ENCODE measurements at places on chromosomes 12 and 14.

DNA sequence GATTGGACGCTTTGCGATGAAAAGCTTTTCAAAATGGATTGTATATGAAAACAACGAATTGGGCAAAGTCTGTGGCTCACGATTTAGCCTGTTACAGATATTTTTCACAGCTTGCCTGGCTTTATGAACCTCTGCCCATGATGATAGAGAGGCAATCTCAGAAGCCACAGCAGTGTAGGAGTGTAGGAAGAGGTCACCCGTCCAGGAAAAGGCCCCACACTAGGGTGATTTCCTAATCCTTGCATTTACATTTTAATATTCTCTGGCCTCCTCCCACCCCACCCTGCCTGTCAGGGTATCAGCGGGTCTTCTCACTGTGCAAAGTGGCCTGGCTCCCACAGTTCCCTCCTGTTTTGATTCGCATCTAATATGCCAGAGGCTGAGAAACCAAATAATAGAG is 81.8 kb upstream of the FOXN3 start:
- no peak for DNase-seq

- DNase-seq, result no peak
Observed at GRCh38 chr14:22535126-22535525, 53.9 kb downstream of the DAD1 start.

- DNase-seq, result no peak
Observed at GRCh38 chr14:67276131-67276530, 34.9 kb downstream of the PALS1 start.

DNA sequence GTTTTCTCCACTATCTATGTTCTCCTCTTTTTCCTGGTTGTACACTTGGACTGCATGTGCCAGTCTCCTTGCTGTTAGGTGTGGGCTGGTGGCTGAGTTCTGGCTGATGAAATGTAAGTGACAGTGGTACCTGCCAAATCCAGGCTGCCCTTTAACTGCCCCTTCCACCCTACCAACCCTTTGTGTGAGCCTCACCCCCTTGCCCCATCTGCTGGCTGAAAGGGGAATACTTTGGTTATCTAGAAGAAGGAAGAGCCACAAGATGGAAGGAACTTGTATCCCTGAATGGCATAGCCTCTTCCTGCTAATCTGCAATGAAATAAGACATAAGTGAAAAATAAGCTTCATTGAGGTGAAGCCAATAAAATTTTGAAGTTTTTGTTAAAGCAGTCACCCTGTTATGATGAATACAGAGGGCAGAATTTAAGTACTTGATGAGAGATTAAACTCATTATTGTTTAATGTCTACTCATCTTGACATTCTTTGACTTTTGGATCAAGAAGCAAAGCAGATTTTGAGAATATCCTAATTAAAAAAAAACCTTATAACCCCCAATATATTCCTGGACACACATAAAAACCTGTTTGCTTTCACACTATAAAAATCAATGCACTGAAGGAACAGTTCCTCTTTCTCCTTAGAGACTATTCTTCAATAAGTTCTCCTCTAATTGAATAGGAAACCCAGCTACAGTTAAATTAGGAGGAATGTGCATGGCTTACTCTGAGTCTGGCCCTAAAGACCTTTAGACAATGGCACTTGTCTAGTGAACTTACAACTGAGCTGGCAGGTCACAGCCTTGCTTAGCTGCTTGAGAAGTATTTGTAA is 262.6 kb upstream of the BTG1 start:
- DNase-seq, result peak; percentile 41

- DNase-seq, result no peak
Observed at GRCh38 chr14:59241121-59241520, 52.7 kb downstream of the DAAM1 start.

DNA sequence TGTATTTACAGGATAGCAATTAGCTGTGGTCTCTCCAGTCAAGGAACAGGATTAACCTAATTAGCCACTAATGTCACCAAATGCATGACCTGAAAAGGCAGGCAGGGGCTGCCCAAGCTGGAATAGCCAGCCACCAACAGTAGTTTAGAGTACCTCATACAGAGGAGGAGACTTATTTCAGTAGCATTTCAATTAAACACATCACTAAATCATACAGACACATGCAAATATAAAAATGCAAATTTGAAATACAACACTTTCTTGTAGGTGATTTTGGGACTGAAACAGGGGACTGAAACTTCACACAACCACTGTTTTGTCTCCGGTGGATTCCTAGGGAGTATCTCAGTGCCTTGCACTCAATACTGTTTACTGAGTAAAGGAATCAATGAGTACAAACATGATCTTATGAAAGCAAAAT is 636 bp upstream of the IFNG-AS1 start:
- no peak for DNase-seq

- no peak for DNase-seq
Observed at GRCh38 chr12:53712059-53712643, 15.1 kb downstream of the CALCOCO1 start.

GRCh38 chr14:69559581-69560011 is 15.1 kb downstream of the CCDC177 start:
- no peak for DNase-seq

DNA sequence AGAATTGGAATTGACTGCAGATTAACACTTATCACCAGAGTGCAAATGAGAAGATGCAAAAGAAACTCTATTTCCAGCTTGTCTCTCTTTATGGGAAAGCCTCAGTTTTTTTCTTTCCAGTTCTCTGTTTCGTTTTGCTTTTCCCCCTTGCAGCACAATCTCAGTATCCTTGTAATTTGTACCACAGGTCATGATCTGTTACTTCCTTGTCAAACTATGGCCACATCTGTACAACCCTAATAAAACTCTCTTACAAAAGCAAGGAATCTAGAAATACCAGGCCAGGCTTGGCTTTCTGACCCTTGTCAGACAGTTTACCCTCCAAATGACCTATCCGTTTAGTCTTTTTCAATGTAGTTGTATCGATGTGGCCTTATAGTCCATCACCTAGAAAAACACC is 33.9 kb downstream of the MYBPC1 start:
- no peak for DNase-seq

GRCh38 chr12:99596762-99597161 is 50.8 kb upstream of the GARIN6 start:
- no peak for DNase-seq

DNA sequence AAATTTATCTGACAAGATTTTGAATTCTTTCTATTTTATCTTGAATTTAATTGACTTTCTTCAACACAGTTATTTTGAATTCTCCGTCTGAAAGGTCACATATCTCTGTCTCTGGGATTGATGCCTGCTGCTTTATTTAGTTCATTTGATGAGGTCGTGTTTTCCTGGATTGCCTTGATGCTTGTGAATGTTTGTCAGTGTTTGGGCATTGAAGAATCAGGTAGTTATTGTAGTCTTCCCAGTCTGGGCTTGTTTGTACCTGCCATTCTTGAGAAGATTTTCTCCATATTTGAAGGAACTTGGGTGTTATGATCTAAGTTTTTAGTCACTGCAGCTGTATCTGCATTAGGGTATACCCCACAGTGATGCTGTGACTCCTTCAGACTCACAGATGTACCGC is 315.8 kb upstream of the DDHD1 start:
- DNase-seq, result no peak

DNA sequence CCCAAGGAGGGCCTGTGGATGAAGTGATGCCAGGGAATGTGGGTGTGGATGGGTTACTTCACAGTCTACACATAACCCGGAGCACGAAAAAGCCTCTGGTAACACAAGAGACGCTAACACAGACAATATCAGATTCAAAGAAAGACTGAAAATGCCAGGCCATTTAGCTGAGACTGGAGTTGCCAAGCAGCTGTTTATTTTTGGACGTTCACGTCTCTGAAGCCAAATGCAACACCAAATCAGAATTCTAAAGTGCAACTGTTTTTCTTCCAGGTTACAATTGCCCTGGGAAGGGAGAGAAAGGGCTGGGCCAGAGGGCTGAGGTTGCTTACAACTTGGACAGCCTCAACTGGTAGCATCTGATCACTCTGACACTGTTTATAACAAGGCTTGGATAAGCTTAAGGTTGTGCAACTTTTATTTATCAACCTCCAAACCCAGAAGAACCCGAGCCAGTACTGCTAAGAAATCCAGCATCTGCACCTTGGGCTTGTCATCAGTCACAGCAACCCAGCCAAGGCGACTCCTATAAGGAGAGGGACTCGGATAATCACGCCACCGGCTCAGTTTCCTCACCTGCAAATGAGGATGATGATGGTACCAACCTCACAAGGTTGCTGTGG is 24.8 kb downstream of the NUAK1 start:
- DNase-seq, result no peak

- DNase-seq, result no peak
Observed at GRCh38 chr12:21962236-21962635, 21.0 kb upstream of the ABCC9 start.

GRCh38 chr14:42070031-42070430 is 463.4 kb downstream of the LRFN5 start:
- no peak for DNase-seq

DNA sequence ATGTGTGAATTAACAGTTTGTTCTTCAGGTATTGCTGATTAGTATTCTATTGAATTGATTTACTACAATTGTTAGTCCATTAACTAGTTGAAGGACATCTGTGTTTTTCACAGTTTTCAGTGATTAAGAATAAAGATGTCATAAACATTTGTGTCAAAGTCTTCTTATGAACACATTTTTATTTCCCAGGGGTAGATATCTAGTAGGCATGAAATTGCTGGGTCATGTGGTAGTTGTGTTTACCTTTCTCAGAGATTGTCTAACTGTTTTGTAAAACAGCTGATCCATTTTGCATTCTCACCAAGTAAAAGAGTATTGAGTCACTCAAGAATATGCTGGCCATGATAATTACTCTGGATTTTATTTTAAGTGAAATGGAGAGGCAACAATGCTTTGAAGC is 1145.3 kb downstream of the FSCB start:
- DNase-seq, result no peak

DNA sequence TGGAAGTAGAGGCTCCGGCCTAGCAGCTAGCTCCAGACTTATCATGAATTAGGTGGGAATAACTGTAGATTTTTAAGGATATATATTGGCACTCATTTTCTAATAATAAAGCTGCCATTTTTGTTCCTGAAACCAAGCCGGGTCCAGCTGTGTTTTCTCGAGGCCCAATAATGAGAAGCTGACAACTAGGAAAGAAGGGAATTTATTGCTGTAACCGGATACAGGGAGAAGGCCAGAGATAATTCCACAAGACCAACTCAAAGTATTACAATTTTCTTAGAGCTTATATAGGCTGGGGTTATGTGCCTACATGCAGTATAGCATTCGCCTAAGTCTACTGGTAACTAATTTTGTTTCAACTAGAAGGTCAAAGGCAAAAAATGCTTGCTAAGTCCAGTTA is 122.3 kb upstream of the FBXO33 start:
- DNase-seq, result no peak

DNA sequence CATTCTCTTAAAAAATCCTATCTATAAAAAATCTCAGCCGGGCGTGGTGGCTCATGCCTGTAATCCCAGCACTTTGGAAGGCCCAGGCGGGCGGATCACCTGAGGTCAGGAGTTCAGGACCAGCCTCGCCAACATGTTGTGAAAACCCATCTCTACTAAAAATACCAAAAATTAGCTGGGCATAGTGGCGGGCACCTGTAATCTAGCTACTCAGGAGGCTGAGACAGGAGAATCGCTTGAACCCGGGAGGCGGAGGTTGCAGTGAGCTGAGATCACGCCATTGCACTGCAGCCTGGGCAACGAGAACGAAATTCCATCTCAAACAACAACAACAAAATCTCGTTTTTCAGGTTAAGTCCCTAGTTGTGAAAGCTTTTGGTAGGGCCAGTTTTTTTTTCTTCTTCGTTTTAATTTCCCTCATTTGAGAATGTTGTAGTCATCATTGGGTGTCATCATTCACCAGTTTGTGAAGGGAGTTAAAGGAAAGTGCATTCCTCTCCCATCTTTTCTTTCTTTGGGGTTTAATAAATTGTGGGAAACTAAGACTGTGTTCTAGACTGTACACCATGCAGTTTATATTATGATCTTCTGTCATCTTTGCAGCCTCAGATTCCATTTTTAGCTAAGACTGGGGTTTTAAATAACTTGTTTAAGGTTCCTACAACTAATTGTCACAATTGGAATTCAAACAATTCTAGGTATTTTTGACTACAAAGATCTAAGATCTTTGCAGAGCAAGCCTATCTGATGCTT is 23.9 kb downstream of the MDM2 start:
- DNase-seq, result no peak

DNA sequence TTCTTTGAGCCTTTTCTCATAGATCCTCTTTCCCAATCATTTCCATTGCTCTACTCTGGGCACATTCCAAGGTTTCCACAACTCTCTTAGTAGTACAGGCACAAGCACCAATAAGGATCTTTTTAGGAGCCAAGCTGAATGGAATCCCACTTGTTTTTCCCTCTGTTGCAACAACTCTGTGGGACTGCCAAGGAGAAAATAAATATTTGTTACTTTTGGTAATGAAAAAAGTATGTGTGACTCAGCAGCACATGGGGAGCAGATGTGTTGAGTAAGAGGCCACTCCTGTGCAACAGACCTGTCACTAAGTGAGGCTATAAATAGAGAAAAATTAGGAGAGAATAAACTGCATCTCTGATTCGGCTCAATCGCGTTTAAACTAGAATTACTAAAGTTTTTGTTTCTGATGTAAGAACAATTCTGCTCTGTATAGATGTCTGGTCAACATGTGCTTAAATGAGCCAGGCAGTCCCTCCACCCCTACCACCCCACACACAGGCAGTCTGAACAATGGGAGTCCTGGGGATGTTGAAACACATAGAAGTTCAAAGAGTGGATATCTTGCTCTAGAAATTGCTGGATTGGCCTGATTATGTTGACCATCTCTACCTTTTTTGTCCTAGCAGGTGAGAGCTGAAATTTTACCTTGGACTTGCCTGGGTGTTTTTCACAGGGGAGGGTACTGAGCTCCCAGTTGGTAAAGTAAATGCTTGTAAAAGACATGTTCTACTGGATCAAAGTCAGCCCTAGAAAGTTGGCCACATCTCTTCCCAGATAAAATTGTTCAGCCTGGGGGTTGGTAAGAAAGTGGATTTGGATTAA is 244.3 kb upstream of the NOVA1 start:
- DNase-seq, result no peak

- no peak for DNase-seq
Observed at GRCh38 chr14:85454226-85454813, 75.6 kb upstream of the FLRT2 start.

DNA sequence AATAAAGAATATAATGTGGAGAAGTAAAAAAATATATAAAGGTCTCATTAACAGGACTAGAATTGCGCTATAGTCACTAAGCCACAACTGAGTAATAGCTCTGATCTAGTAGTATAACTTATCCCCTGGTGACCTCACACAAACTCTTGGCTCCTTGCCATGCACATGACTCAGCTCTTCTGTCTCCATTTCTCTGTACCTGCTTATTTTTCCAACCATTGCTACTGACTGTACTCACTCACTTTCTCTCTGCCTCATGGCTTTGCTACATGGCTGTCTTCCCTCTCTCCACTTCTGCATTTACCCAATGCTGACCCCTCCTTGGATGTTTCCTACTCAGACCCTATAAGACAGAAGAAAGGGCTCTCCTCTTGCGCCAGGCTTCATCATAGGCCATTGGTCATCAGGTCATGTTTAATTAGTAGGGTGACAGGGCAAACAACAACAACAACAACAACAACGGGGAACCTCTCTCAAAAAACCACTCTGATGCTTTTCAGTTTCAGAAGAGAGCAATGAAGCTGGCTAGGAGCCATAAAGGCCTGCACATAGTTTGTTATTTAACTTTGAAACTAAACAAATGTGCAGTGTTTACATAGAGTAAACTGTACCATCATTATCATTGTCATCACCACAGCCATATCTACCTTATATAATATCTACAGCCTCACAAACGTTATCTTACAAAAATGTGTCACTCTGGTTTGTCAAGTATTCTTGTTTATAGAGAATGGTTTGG is 25.6 kb upstream of the KRAS start:
- DNase-seq, result peak; percentile 68

- DNase-seq, result peak; percentile 76
Observed at GRCh38 chr12:53207042-53207441, at the start of gene ITGB7. ITGB7 (minus strand) TSS chr12:53207251; CDS start chr12:53200443, 6,808 bp downstream.

Data from activated naive CD8-positive, alpha-beta T cell treated with anti-CD3 and anti-CD28 coated beads for 36 hours (primary cell).